Activated T-cell treated with anti-CD3 and anti-CD28 coated beads, Interleukin-2, amount 50 U/mL, for 72 hours (primary cell): ENCODE measurements at places on chromosomes 11 and 22. TPM values are rescaled to one million over a fixed set of nuclear protein-coding genes. Genes with fewer than 3 reads are reported as not detected.

DNA sequence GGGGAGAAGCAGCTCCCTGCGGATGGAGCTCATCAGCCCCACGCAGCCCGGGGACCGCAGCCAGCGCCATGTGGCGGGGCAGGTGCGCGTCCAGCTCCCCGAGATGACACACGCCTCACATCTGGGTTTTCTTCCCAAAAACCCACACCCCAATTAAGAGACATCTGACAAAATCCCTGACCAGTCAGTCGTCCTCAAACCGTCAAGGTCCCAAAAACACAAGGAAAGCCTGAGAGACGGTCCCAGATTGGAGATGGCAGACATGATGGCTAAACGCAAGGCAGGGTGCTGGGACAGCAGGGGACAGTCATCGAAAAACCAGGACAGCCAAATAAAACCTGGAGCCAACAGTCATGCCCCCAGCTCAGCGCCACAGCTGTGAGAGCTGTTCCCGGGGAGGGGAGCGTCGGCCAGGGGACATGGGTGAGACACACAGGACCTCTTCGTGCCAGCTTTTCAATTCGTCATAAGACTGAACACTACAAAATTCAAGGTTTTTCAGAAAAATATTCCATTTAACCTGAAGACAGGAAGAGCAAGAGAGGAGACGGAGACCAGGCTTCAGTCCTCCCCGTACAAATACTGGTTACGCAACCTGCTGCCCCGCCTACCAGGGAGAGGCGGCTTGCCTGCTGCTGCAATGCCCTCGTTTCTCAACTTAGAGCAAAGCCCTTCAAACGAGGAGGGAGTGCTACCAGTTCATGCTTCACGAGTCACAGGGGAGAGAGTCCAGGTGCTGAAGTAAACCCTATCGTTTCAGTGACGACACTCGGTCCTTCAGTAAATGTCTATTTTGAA, 10.5 kb downstream of the TOLLIP start:
- no peak for DNase-seq

GRCh38 chr11:126700768-126701519, 299.6 kb downstream of the KIRREL3 start:
- no peak for DNase-seq

GRCh38 chr11:27246925-27247324, 116.1 kb downstream of the CCDC34 start:
- no peak for DNase-seq

BIK gene
- total RNA-seq = 5.0 TPM

COMMD9 gene
- total RNA-seq = 25.7 TPM

AGBL2 gene
- total RNA-seq = 7.6 TPM
